ENCODE measurements at places on chromosomes 12 and 14.

GRCh38 chr14:28571636-28572035 is 195.0 kb upstream of the FOXG1 start:
- H3K36me3 ChIP-seq = no peaks in the 10 kb centered on the region
- no peak overlapping the region for H3K4me3 ChIP-seq
- DNase-seq = no peak
- no peaks in the 10 kb centered on the region for H3K27me3 ChIP-seq
- H3K27ac ChIP-seq = no peak overlapping the region

- no peaks in the 10 kb centered on the region for H3K4me1 ChIP-seq
- no peaks in the 10 kb centered on the region for H3K27me3 ChIP-seq
Observed at GRCh38 chr12:74552201-74552600, 14.6 kb downstream of the ATXN7L3B start.

GRCh38 chr12:6158749-6159148 is 34.3 kb upstream of the VWF start:
- no peaks in the 10 kb centered on the region for H3K27me3 ChIP-seq
- DNase-seq = no peak
- H3K27ac ChIP-seq = no peak overlapping the region
- H3K36me3 ChIP-seq = no peaks in the 10 kb centered on the region
- H3K4me1 ChIP-seq = no peaks in the 10 kb centered on the region

GRCh38 chr12:122483969-122484368 is 16.8 kb downstream of the ZCCHC8 start:
- no peak overlapping the region for H3K27ac ChIP-seq
- H3K4me1 ChIP-seq = no peaks in the 10 kb centered on the region
- peaks cover 11% of the 10 kb centered on the region for H3K36me3 ChIP-seq
- DNase-seq = no peak

- H3K4me1 ChIP-seq = no peaks in the 10 kb centered on the region
- H3K36me3 ChIP-seq = no peaks in the 10 kb centered on the region
- H3K27me3 ChIP-seq = no peaks in the 10 kb centered on the region
- H3K27ac ChIP-seq = no peak overlapping the region
- no peak overlapping the region for H3K4me3 ChIP-seq
- no peak for DNase-seq
Observed at GRCh38 chr14:100683578-100683977, 43.1 kb upstream of the DLK1 start.

Measured in iPS DF 6.9 (cell line).